Astrocyte of the hippocampus (primary cell): ENCODE measurements at places on chromosomes 6 and 20.

- no peak for DNase-seq
These were observed 51.5 kb downstream of the PTPRT start for GRCh38 chr20:43138061-43138770.

GRCh38 chr6:54238396-54238795 lies 69.8 kb upstream of the TINAG start:
- DNase-seq = no peak

DNA sequence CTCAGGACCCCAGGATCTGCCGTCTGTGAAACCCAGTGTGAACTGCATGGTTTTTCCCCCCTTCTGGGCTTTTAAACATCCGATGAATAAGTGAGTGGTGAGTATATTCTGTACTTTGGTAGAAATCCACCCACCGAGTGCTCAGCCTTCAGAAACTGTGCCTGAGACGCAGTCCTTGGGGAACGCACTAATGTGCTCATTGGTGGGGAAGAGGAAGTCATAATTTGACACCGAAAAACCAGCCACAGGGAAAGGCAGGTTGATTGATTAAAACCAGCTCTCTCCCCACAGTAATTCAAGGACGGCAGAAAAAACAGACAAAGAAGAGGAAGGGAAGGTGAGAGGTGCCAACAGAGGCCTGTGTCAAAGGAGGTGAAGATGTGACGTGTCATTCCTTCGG lies 21.7 kb downstream of the EDN3 start:
- DNase-seq = no peak

GRCh38 chr20:51482836-51483473 lies 59.6 kb downstream of the NFATC2 start:
- DNase-seq = no peak

GRCh38 chr20:11137688-11138087 lies 463.9 kb upstream of the JAG1 start:
- DNase-seq = no peak

DNA sequence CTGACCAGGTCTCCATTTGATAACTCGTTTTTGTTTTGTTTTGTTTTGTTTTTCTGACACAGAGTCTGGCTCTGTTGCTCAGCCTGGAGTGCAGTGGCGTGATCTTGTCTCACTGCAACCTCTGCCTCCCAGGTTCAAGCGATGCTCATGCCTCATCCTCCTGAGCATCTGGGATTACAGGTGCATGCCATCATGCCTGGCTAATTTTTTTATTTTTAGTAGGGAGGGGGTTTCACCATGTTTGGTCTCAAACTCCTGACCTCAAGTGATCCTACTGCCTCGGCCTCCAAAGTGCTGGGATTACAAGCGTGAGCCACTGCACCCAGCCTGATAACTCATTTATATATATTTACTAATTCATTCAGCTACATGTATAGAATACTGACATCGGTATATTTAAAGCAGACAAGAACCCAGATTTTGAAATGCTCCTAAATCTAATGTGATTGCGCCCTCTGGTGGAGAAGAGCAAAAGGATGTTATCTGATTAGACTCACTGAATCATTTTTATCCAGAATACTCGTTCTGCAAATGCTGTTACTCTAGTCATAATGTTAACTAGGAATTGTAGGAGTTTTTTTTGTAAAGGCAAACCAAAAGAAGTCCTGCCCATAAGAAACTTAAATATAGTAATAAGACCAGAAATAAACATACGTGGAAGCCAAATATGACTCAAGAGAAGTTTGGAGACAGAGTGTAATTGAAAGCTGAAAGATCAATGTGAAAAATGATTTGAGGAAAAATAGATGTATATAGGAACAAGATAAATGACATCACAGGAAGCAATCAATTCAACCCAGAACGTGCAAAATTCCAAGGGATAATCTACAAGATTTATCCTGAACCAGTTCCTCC lies 5.3 kb upstream of the COL12A1 start:
- peak; percentile 77 for DNase-seq

DNA sequence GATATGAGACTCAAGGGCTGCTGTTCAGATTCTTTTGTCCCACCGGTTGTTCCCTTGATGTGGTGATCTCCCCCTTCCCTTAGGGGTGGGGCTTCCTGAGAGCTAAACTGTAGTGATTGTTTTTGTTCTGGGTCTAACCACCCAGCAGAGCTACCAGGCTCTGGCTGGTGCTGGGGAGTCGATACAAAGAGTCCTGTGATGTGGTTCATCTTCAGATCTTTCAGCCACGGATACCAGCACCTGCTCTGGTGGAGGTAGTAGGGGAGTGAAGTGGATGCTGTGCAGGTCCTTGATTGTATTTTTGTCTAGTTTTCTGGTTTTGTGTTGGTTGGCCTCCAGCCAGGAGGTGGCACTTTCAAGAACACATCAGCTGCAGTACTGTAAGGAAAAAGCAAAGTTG lies 801.6 kb downstream of the EPHA7 start:
- no peak for DNase-seq

DNA sequence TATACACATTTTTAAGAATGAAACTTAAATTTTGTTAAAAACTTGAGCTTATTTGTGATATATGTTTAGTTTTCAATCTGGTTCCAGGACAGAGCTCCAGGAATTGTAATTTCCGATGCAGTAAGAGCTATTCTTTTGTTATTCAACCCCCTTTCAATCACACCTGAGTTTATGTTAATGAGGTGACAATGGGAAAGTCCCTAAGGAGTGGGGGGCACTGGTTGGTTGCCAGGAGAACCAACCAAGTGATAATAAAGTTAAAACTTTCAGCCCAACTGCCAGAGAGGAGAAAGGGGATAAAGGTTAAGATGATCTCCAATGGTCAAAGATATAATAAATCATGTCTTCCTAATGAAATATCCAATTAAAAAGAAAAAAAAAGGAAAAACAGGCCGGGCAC lies 19.8 kb downstream of the MDN1 start:
- DNase-seq = no peak

DNA sequence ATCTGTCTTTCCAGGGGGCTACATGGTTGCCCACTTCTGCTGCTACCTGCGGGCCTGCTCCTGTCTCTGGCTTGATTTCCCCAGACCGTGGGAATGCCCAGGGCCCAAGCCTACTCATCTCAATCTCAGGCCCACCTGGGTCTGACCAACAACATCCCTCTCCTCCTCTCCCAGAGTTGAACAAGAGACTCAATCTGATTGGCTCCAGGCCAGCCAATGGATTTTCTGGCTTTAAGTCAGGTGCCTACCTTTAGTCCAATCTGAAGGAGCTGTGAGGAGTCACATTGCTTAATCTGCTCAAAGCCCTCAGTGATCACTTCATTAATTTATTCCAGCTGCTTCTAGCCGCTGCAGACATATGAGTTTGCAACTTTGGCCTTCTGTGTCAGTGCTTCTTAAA lies 162.4 kb upstream of the KCNG1 start:
- no peak for DNase-seq

DNA sequence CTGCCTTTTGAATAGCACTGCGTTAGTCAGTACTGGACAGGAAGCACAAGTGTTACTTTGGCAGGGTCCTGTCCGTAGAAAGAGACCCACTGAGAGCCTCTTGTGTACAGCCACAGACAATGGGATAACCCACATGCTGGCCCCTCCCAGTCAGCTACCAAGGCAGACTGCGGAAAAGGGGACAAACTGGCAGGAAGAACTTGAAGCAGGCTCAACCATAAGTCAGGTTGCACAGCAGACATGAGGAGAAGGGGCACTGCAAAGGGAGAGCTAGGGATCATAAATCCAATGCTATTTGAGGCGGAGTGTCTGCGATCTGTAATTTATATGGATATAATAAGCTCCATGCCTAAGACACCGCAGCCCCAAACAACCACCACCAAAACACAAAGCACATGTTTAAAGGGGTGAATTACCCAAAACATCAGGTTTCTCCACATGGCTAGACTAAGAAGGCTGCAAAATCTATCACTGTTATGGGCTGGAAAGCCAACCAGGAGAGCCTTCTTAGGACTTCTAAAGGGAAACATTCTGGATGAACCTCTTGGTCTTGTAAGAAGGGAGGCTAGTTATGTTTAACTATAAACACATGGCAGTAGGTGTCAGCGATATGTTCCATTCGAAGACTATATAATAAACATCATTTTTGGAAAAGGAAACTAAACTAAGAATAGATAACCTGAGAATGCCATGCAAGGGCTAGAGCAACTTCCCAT lies 141.7 kb downstream of the BACH2 start:
- no peak for DNase-seq

DNA sequence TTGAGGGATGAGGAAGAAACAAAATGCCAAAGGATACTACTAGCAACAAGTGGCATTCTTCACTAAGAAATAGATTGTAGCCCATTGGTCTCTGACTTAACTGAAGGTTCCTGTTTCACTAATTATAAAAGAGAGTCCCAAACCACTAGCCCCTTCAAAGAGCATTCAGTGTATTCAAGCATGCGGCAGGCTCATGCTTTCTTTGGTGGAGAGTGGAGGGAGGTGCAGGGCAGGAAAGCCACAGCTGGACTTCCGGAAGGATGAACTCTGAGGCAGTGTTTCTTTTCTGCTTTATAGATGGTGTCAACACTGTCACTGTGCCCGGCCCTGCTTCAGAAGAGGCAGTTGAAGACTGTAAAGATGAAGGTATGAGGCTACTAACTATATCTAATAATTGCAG lies 636.1 kb downstream of the KIF16B start:
- DNase-seq = no peak

DNA sequence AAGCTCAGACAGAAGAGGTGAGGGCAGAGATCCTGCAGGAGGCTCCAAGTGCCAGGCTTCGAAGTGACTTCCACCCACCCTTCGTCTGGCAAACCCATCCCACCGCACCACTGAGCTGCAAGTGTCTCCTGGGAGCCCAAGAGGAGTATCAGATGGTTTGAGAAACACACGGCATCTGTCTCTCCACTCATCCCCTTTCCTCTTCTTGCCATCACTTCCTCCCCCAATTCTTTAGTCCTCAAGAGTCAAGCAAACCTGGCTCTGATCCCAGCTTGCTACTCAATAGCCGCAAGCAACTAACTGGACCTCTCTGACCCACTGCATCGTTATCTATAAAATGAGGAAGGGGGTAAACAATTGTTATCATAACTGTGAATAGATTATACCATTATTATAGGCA lies 142.1 kb downstream of the BMP7 start:
- DNase-seq = no peak

GRCh38 chr6:25922301-25922700 lies 8.2 kb downstream of the SLC17A2 start:
- DNase-seq = no peak

DNA sequence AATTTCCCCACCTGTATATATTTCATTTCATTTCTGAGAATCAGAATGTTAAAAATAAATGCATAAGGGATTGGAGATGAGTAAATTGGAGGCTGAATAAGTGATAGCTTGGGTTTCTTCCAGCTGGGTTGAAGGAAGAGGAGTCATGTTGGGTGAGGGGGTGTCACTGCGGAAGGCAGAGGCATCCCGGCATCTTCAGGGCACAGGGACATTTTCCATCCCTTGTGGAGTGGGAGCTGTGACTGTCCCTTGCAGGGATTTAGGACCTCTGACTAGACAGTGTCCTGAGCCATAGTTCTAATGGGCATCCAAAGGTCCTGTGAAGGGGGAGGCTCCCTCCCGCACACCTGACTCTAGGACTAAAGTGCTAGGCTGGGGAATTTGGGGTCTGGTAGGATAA lies 2.1 kb downstream of the MCHR2 start:
- no peak for DNase-seq

GRCh38 chr6:55913228-55914195 lies 38.1 kb upstream of the BMP5 start:
- peak; percentile 27 for DNase-seq

DNA sequence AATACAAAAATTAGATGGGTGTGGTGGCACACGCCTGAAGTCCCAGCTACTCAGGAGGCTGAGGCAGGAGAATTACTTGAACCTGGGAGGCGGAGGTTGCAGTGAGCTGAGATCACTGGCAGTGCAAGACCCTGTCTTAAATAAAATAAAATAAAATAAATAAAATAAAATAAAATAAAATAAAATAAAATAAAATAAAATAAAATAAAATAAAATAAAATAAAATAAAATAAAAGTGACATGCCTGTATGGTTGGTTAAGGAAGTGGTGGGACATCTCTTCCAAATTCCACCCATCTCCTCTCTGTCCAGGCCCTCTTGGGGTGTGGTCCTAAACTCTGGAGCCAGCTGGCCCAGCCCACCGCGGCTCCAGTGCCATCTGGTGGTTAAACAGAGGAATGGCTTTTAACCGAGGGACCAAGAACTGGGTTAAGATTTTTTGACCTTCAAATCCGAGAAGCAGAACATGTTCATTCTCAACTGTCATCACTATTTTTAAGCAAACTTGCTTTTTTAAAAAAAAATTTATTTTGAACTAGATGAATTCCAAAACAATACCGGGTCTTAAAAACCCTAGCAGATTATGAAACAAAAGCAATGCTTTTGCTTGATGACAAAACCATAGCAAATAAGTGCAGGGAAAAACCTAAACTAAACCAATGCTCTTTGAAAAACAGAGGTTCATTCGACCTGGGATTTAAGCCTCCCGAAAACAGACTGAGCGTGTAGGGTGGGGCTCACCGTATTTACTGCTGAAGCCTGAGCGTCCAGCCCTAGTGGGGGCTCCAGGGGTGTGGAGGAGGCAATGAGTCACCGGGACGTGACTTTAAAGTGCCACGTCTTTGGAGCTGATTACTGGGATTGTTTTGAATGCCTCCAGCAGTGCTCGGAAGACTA lies 68.8 kb downstream of the CDC5L start:
- DNase-seq = peak; percentile 62

DNA sequence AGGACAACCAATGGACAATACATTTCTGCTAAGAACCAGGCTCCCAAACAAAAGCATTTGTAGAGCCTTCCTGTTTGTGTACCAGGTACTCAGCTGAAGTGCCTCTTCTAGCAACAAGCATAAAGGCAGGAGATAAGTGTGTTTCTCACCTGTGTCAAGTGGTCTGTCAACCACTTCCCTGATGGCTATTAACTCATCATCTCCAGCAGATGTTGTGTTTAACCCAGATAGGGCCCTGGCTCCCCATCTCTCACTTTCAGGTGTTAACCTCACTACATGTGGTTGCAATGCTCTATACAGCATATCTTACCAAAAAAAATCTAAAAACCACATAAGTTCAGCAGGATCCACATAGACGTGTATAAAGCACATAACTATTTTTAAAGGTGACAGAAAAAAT lies 9.6 kb upstream of the IL17A start:
- DNase-seq = no peak

- no peak for DNase-seq
These were observed 46.4 kb downstream of the ORC3 start for GRCh38 chr6:87636315-87636714.

DNA sequence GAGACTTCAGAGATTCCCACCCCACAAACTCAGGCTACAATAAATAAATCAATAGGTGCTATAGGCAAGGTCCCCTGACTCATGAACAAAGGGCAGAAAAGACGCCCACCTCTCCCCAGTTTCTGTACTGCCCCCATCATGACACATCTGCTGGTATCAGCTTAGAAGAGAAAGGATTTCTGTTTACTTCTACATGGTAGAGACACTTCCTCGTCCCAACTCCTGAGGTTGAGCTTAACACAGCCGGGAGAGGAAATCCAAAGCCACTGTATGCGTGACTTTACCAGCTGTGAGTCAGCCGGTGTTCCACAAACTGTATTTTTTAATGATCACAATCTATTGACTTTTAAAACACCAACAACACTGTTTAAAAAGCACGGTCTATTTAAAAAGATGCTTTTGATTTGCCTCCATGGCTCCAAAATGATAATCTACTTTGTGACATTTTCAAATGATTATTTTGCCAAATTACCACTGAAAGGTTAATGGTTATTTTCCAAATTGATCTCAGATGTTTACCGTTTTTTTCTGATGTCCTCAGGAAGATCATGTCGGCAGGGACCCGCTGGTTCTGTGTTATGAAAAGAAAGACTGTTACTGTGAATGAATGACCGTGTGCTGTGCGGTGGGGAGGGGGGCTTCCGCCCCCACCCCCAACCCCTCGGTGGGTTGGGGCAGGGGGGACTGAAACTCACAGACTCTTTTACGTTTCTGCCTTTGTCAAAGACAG lies 72.5 kb downstream of the ATP9A start:
- peak; percentile 73 for DNase-seq
